ENCODE measurements at places on chromosomes 12 and 14.

DNA sequence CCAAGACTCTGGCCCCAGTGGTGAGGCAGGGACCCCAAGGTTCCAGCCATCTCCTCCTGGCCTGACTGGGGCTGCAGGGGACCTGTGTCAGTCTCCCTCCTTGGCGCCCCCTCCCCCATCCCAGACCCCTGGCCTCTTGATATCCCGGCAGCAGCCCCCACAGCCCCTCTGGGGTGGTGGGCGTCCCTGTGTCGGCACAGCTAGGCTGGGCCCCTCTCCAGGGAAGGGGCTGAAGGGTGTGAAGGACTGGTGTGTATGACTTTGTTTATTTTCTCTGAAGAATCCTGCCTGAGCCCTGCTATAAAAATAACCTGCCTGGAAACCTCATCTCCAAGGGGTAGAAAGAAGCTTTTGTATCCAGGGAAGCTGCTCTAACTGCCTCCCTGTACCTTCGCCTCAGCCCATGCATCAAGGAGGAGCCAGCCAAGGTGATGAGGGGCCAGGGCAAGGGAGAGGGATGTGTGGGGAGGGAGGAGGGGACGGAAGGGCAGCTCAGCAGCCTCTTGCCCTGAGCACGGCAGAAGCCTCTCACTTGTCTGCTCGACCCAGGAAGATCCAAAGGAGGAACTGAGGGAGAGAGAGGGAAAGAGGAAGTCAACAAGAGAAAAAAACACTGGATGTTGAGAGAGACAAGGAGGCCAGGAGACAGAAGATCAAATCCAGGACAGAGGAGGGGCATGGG is 25.4 kb upstream of the COL2A1 start:
- no peak for DNase-seq

GRCh38 chr14:96053600-96054381 is 14.6 kb downstream of the C14orf132 start:
- DNase-seq, result no peak

DNA sequence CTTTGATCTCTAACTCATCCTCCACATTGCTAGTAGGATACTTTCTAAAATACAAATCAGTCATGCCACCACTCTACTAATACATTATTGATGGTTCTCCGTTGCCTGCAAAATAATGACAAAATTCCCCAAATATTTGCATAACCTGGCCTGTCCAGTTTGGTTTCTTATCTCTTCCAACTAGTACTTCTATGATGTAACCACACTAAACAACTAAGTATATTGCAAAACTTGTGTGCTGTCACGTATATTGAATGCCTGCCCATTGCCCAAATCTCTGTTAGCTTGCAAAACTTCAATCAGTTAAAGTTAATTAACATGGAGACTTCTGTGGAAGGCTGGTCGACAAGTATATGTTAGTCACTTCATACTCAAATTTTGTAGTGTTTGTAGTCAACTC is 6.5 kb downstream of the OR6C74 start:
- DNase-seq, result no peak

DNA sequence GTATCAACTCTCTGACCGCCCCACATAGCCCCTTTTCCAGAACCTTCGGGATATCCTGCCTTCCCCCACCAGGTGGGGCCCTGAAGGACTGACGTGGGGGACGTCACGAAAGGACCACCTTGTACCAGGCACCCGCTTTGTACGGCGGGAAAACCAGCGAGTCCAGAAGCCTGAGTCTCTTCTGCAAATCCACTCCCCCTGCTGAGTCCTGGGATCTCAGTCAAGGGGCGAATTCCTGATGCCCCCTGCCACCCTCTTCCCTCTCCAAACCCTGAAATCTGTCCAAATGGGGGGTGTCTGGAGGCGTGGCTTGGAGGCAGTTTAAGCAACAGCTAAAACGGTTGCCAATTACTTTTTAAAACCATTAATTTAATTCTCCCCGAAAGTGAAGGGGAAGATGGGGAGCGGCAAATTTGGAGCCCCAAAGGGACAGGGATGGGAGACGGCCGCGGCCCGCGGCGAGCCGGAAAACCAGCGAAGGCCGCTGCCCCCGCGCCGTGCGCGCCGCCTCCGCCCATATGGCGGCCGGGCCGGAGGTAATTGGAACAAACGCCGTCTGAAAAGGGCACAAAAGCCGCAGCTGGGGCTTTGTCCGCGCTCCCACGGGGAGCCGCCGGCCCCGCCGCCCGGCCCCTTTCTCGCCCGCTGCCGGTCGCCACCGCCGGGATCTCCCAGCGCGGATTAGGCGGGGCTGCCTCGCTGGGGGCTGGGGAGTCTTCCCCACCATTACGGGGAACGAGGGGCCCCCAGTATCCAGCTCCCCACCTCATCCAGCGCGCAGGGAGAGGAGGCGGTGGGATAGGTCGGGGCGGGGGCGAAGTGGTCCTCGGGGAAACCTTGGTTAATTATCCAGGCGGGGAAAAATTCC is 6.6 kb downstream of the LHX5 start:
- no peak for DNase-seq

DNA sequence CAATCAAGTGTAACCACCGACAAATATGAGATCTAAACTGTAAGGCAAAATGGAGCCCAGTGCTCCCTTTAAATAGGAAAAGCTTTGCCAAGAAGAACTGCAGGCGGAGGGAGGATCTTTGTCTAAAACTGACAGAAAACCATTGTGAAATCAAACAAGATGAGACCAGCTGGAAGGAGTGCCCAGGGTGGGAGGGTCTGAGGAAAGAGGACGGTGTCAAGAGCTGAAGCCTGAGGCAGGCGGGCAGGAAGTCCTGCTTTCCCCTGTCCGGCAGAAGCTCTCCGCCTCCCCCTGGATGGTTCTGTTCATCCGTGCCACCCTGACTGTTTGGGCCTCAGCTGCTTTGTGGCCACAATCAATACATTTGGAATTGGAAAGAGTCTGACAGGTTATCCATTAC is 37.5 kb downstream of the CDC42BPB start:
- no peak for DNase-seq

- no peak for DNase-seq
Measured at GRCh38 chr14:63299351-63300110, 19.2 kb downstream of the GPHB5 start.

DNA sequence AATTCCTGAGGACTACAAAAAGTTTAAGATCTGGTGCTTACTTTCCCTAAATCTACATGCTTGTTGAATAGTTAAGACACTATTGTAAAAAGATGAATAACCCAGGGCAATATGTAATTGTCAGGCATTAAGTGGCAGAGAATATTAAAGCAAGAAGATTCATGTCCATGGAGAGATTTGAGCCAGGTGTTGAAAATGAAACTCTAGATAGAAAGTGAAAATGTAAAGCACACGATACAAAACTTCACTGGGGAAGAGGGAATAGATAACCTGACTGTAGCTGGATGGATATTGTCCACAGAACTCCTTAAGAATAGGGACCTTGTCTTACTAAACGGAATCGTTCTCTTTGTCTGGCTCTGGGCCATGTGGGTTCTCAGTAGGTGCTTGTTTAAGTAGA is 5.0 kb downstream of the CAND1 start:
- DNase-seq, result no peak
